Activated T-cell treated with anti-CD3 and anti-CD28 coated beads, Interleukin-2, amount 50 U/mL, for 1 hour (primary cell): ENCODE measurements at places on chromosomes 2 and 18.

DNA sequence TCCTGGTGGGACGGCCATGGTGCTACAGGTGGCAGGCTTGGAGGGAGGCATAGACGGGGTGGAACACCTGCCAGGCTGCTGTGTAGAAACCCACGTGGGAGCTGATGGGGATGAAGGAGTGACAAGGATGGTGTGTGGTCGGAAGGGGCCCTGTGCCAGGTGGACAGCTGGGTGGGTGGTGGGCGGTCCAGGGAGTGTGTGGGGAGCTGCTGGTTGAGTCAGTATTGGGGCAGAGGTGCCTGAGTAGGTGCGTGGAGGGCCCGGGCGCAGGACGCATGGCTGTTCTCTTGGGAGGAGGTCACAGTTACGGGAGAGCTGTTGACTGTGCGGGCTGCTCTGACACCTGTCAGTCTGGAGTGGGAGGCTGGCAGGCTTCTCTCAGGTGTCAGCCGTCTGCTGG, 12.6 kb upstream of the D2HGDH start:
- no peak for DNase-seq

DNA sequence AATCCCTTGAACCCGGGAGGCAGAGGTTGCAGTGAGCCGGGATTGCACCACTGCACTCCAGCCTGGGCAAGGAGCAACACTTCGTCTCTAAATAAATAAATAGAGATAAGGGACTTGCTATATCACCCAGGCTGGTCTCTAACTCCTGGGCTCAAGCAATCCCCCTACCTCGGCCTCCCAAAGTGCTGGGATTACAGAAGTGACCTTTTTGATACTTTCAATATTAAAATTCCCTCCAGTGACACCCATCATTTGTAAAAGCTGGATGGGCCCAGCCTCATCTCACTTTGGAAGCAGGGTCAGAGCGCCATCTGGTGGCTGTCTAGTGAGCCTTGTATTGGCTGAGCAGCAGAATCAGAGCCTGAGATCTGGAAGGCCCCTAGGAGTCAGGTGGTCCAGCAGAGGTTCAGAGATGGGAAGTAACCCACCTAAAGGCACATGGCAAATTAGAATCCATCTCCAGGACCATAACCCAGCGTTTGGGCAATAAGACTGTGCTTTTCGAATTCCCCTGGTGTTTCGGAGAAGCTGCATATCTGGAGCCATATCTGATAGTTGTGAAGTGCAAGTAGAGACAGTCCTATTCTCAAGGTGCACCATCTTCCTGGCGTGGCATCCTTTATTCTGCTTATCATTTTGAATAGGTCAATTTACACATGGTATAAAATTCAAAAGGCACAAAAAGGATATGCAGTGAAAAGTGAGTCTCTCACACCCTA, 18.3 kb upstream of the SLC35F6 start:
- DNase-seq = peak; percentile 76

GRCh38 chr2:101341421-101341820, 32.9 kb upstream of the RNF149 start:
- peak; percentile 33 for DNase-seq

DNA sequence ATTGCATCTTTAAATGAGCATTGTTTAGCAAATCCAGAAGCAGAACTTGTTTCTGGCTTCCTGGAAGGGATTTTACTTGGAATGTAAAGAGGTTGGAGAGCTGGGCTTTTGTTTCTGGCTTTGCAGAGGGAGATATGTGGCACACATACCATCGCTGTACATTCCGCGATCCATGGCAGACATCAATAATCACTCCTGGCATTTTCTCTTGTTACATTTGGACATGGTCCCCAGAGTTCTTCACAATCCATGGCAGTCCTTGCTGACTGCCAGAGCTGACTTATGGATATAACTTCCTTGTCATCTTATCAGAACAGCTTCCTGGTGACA, 445.6 kb upstream of the SPRED2 start:
- DNase-seq = no peak

- DNase-seq = no peak
Measured at GRCh38 chr2:136319237-136319636, 201.3 kb upstream of the CXCR4 start.

DNA sequence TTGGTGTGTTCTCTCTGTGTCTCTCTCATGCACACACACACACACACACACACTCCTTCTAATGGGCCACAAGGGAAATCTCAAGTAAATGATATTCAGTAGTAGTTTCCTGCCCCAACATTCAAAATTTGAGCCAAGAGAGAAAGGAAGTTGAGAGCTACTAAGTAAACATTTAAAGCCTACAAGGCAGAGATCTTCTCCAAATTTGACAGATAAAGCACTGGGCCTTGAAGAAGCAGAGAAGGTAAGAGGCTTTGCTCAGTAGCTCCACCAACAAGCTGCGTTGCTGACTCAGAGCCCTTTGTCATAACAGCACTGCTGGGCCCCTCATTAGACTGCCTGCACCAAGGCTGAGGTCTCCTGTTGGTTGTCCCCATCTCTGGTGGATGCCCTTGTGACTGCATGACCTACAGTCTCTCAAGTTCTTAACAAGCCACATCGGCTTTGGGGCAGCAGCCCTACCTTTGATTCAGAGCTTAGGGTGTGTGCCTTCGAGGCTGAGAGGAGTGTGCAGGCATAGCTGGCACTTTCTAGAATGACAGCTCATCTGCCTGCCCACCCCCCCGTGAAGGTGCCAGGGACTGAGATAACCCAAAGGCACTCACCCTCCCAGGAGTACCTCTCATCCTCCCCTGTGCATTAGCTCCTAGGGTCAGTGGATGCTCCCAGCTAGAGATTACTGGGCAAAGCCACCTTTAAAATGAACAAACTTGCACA, 32.3 kb upstream of the NEB start:
- DNase-seq = no peak

DNA sequence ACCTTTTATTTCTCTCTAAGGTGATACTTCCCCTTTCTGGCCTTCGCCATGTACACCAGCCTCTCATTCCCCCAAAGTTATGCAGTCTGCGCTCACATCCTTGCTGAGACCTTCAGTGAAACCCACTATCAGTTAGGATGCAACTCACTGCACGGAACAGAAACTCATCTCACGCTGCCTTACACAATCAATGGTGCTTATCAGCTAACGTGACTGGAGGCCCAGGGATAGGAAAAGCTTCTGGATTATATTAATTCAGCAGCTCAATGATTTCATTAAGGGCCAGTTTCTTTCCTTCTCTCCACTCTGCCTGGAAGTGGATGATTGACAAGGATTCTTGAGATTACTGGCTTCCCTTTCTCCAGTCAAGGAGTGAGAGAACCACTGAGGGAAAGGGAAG, 44.8 kb downstream of the CDH2 start:
- DNase-seq = no peak

- no peak for DNase-seq
Measured at GRCh38 chr2:11832531-11832930, 86.1 kb downstream of the LPIN1 start.

GRCh38 chr2:159124441-159124911, 156.0 kb downstream of the TANC1 start:
- no peak for DNase-seq

DNA sequence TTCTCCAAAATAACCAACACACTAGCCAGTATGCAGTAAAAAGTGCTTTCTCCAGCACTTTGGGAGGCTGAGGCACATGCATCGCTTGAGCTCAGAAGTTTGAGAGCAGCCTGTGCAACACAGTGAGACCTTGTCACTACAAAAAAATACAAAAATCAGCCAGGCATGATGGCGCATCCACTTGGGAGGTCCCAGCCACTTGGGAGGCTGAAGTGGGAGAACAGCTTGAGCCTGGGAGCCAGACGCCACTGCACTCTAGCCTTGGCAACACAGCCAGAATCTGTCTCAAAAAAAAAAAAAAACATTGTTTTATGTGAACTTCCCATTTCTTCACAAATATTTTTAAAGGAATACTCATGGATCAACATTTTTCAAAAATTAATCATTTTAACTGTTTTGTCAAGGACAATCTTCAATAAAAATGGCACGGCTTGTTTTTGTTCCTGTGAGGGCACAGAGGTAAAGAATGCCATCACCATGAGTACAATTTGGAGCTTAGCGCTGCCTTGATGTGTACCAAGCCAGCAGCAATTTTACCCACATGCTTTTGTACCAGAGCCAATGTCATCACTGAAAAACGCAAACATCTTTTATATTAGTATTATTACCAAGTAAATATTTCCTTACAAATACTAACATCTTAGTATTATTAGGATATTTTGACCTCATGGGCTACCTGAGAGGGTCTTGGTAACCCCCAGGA, 26.7 kb downstream of the RAB1A start:
- DNase-seq = no peak

DNA sequence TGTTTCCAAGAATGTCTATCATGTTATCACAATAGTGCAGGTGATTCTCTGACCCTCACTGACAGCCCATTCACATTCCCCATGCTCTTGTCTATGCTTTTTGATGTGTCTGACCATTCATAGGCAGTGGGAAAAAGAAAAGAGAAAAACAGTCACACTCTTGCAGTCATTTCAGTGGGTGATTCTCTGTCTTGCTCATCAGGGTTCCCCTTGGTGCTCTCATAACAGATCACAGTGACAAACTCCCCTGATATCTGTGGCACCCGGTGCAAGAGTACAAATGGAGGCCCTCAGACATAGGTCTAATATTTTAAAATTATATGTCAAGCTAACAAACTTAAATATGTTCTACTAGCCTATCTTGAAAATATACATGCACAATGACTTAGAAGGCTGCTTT, 72.7 kb upstream of the PPP1CB start:
- no peak for DNase-seq

DNA sequence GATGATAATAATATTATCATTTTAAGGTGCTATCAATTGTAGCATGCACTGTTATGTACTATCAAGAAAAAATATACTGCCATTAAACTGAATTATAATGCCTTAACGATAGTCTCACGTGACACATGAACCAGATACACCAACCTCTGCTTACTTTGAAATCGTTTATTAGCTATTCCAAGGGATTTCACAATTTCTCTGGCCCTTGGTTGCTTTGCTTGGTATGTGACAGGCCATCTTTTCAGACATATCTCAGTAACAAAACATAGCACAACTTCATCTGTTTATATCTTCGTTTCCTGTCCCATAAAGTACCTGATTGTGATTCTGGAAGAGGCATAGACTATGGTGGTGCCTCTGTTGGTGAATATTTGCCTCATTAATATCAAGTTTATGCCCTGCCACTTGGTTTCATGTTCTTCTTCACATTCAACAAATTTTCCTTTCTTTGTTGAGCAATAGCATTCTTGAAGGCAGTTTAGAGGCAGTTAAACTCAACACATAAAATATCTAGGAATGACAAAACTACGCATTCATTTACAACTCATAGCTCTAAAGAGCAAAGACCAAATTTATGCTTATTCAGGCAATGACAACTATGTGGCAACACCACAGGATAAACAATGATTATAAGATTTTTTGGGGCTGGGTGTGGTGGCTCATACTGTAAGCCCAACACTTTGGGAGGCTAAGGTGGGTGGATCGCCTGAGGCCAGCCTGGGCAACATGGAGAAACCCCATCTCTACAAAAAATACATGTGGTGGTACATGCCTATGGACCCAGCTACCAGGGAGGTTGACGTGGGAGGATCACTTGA, 84.3 kb downstream of the MCFD2 start:
- DNase-seq = no peak

GRCh38 chr2:7891312-7891711, 790.5 kb upstream of the ID2 start:
- no peak for DNase-seq

GRCh38 chr2:219439506-219439905, 4.9 kb downstream of the SPEG start:
- no peak for DNase-seq
